NCI-H748 treated with DMSO at 0.1 percent for 48 hours (cell line): ENCODE measurements at places on chromosomes 11 and 22.

- no peak for DNase-seq
Observed at GRCh38 chr11:115126515-115127208, 377.6 kb downstream of the CADM1 start.

GRCh38 chr22:37704645-37705044 is 7.8 kb downstream of the TRIOBP start:
- no peak for DNase-seq

DNA sequence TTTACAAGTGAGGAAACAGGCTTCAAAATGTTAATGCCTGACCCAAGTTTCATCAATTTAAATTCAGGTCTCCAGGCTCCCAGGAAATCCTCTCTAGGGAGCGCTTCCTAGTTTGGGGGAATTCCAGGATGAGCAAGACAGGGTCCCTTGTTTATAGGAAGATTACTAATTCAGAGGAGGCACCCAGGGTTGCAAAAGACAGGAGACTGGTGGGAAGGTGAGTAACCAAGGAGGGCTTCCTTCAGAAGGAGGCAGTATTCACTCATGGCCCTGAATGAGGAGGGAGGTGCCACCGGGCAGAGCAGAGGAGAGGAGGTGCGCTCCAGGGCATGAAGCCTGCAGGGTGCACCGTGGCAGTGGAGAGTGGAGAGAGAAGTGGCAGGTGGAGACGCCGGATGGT is 1.6 kb downstream of the TMEM132A start:
- DNase-seq: no peak

DNA sequence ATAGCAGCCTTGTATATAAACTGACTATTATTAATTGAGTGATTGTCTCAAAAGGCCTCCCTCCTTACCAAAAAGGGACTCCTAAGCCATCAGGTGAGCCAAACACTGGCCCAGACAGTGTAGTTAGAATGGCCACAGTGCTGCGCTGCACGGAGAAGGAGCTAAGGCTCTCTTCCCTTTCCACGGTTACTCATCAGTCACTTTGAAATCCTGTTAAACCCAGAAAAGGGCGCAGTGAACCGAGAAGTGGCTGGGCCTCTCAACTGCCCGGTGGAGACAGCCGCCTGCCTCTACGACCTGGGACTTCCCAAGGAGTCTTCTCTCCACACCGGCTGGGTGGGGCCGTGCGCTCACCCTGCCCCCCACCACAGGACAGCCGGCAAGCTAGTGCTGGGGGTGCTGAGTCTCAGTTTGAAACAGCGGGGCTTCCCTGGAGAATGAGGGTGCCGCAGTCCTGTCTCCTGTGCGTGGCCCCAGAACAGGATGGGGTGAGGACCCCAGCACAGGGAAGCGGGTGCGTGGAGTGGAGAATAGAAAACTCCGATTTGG is 1.3 kb downstream of the MYH9 start:
- peak; percentile 36 for DNase-seq

GRCh38 chr22:41308054-41308453 is 6.7 kb downstream of the ZC3H7B start:
- DNase-seq: no peak

GRCh38 chr11:79487412-79487811 is 46.6 kb upstream of the TENM4 start:
- no peak for DNase-seq

DNA sequence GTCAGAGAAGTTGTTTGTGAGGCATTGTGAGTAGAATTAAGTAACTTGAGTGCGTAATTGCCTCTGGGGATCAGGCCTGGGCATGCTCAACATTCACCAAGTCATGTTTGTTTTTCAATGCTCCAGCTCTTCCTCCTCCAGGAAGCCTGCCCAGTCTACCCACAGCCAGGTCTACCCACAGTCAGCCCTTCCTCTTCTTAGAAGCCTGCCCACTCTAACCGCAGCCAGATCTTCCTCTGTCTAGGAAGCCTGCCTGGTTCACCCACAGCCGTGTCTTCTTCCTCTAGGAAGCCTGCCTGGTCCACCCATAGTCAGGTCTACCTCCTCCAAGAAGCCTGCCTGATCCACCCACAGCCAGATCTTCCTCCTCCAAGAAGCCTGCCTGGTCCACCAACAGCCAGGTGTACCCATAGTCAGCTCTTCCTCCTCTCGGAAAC is 25.0 kb downstream of the LRP5 start:
- DNase-seq: no peak

DNA sequence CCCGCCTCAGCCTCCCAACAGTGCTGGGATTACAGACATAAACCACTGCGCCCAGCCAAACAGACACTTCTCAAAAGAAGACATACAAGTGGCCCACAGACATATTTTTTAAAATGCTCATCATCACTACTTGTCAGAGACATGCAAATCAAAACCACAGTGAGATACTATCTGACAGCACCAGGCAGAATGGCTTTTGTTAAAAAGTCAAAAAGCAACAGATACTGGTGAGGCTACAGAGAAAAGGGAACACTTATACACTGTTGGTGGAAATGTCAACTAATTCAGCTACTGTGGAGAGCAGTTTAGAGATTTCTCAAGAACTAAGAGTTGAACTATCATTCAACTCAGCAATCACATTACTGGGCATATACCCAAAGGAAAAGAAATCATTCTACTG is 67.0 kb downstream of the ARHGAP20 start:
- no peak for DNase-seq

- no peak for DNase-seq
Observed at GRCh38 chr22:21628386-21629254, 1.2 kb downstream of the YDJC start.

- DNase-seq: no peak
Observed at GRCh38 chr11:88620568-88621130, 283.1 kb upstream of the CTSC start.

DNA sequence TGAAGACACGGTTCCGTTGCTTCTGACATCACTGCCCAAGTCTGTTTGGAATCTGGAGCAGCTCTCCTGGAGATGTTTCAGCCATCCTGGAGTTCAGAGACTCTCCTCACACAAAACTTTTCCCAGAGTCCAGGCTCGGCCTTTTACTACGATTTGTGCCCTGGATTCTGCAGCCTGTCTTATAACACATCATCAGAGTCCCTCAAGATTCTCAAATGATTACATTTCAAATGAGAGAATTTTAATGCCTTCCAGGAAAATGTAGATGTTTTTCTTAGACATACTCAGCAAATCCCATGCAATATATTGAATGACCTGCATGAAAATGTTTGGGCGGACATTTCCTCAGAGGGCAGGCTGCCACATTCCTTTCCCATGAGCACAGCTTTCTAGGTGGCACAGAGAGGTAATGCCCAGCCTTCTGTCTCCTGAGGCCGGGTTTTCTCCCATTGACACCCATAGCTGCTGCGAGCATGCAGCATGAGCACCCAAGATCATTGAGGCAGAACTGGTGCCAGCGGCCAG is 129.1 kb downstream of the SNX19 start:
- DNase-seq: no peak

DNA sequence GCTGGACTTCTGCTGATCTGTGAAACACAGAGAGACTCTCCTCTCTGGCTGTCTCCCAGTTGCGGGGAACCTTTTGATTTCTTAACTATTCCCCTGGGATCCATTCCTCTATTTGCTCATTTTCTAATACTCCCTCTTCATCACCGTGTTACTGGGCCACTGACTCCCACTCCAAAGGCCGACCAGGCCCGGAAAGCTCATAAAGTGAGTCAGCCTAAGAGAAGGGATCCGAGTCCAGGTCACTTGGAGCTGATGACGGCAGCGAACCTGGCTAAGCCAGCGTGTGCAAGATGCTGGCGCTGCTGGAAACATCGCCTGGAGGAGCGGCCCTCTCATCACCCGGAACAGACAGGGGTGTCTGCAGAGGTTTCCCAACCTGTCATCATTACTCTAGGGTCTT is 112.8 kb downstream of the FBXO7 start:
- no peak for DNase-seq

DNA sequence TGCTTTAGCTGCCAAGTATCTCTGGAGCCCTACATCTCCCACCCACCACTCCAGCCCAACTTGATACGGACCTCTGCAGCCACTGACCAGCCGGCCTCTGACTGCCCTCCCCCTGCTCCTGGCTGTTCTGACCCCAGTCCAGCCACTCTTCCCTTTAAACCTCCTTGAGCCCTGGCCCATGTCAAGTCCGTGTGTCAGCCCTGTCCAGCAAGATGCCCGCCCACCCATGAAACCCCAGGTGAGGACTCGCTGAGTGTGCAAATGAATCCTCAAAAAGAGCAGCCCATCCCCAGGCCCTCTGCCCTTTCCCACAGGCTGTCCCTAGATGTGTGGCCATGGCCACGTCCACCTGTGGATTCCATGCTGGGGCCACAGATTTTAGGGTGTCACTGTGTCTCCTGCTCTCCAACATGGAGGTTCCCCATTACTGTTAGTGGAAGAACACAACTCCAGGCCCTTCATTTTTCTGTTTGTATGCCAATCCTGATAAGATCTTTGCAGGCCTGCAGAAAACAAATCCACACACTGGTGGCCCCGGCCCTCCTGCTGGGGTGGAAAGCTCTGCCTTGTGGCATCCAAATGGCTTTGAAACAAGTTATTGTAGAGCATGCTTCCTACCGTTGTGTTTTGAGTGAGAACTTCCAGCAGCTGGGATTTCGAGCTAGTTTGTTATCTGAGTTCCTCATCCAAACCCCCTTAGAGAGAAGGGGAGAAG is 22.7 kb upstream of the ADORA2A start:
- no peak for DNase-seq

GRCh38 chr11:112265659-112266409 is 5.2 kb upstream of the PLET1 start:
- no peak for DNase-seq

DNA sequence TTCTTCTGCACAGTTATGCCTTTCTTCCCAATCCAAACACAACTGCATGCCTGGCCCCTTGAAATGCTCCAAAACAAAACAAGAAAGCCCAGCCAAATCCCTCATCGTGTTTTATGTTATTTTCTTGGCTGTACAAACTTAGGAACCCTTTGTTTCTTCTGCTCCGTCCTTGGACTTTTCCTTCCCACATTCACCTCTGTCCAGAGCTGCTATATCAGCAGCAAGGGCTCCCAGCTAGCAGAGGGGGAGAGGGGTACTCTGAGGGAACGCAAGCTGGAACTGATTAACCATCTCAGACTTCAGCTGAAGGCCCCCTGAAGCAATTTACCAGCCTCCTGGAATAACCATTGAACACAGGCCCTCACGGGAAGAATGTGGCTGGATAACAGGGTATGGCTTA is 214.7 kb downstream of the TENM4 start:
- DNase-seq: no peak

DNA sequence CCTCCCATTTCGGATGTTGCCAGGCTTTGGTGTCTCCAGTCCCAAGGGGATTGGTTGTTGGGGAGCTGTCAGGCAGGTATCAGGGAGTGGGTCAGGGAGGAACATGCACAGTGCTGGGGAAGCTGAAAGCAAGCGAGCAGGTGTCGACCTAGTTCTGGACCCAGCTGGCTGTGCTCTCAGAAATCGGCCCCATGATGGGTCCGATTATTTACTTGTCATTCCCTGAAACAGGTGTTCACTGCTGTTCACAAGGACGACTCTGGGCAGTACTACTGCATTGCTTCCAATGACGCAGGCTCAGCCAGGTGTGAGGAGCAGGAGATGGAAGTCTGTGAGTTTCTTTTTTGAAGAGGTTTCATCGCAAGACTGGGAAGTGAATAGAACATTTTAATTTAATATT is 76.8 kb downstream of the JAM3 start:
- DNase-seq: no peak

GRCh38 chr11:101577461-101577860 is 6.3 kb downstream of the TRPC6 start:
- no peak for DNase-seq

GRCh38 chr11:71164186-71164585 is 88.2 kb downstream of the SHANK2 start:
- no peak for DNase-seq

- DNase-seq: no peak
Observed at GRCh38 chr22:32771756-32772155, 29.7 kb upstream of the TIMP3 start.

DNA sequence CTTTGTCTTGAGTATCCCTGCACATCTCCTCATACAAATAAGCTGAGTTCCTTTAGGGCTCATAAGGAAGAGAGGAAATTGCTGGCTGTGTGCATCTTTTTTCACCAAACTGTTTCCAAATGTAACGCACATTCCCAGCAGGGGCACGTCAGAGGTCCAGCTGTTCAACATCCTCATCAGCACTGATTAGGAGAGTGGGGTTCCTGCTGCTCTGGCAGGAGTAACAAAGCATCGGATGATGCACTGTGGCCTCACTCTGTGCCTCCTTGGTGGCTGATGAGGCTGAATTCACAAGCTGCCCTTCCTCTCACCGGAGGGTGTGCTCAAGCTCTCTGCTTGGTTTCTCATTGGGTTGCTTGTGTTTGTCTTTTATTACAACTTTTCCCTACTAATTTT is 35.5 kb upstream of the SLC25A1 start:
- no peak for DNase-seq

DNA sequence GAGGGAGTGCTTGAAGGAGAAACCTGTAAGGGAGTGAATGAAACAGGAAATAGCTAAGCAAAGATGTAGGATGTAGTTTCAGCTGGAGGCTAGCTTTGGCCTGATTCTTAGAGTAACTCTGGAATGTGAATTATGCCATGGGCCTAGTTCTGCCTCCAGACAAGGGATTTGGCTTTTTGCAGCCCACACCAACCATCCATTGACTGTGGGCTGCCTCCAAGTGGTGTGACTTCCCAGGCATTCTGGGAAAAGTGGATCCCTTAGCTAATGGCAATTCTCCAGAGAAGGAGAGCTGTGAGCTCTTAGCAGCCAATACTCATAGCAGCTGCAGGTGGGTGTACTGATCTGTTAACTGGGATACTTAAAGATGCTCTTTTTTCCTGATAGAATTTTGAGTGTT is 2.0 kb upstream of the OR9I1 start:
- no peak for DNase-seq

DNA sequence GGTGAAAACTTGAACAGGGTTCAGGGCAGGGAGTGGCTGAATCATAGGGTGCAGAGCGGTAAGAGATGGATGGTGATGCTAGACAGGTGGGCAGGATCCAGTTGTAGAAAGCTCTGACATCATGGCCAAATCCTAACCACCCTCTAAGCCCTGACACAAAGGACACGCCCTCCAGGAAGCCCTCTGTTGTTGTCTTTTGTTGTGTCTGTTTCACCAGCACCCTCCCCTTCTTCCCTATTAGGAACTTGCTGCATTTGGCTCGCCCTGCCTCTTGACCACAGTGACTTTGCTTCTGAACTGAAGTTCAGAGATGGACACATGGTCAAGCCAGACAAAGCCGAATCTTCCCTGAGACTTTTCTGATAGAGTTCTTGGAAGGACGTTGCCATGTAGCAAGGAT is 14.2 kb upstream of the APOL6 start:
- no peak for DNase-seq

GRCh38 chr22:42431401-42432019 is 693 bp downstream of the NFAM1 start:
- DNase-seq: no peak

GRCh38 chr11:863023-863909 is 20.6 kb downstream of the TSPAN4 start:
- no peak for DNase-seq

GRCh38 chr22:32968746-32969145 is 89.4 kb downstream of the SYN3 start:
- DNase-seq: no peak

DNA sequence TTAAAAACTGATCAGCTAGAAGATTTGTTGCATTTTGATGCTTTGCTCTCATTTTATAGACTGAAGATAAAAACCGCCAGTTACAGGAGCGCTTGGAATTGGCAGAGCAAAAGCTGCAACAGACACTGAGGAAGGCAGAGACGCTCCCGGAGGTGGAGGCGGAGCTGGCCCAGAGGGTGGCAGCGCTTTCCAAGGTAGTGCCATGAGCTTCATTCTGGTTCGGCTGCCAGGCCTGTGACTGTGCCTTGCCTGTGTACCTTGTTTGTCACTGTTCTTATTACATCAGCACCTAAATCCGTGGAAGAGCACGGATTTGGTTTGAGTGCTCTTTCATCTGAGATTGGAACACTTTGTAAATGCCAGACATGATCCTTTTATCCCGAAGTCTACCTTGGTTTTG is 61.4 kb downstream of the PPFIA1 start:
- DNase-seq: no peak
